Panc1 (cell line): ENCODE measurements at places on chromosomes 3 and 15. TPM values are rescaled to one million over a fixed set of nuclear protein-coding genes. Genes with fewer than 3 reads are reported as not detected.

DNA sequence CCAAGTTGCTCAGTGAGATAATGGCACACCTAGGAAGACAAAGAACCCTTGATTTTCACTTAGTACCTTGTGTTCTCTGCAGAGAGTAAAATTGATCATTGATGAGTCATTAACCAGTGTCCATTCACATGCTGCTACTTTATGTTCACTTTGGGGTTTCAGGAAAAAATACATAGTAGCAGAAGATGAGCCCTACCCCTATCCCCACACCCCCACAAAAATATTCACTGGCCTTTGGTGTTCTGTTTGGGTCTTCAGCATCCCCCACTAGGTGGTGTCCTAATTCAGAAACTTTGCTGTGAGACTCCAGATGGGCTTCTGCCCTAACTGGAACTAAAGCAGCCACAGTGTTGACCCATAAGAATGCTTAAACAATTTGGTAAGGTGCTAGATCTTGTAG is 178.8 kb downstream of the KLHL25 start:
- H3K4me1 ChIP-seq: no peaks in the 10 kb centered on the region
- no peaks in the 10 kb centered on the region for H3K27me3 ChIP-seq
- H3K27ac ChIP-seq: no peak overlapping the region
- no peaks in the 10 kb centered on the region for H3K36me3 ChIP-seq

- no peaks in the 10 kb centered on the region for H3K4me1 ChIP-seq
- no peak overlapping the region for H3K27ac ChIP-seq
- H3K4me3 ChIP-seq: no peak overlapping the region
- DNase-seq: no peak
- no peaks in the 10 kb centered on the region for H3K27me3 ChIP-seq
- H3K36me3 ChIP-seq: no peaks in the 10 kb centered on the region
Observed at GRCh38 chr3:106985721-106986120, 391.5 kb upstream of the CCDC54 start.

DNA sequence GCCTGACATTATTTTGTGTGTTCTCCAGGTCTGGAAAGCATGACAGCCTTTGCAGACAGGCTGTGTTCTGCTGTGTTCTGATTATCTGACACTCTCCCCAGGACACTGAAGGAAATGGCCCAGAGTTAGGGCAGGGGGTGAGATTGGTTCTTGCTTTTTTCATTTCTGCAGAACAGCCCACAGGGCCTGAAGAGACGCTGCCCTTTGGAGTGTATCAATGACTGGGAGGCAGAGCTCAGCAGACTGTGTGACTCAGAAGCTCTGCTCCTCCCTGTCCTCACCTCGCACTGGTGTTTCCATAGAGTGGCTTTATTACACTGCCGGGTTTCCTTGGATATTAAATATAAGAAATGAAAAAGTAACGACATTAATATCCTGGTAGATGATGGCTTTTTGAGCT is 523.6 kb downstream of the NTRK3 start:
- H3K36me3 ChIP-seq: no peaks in the 10 kb centered on the region
- H3K27me3 ChIP-seq: no peaks in the 10 kb centered on the region
- H3K4me1 ChIP-seq: no peaks in the 10 kb centered on the region
- no peak for DNase-seq

DNA sequence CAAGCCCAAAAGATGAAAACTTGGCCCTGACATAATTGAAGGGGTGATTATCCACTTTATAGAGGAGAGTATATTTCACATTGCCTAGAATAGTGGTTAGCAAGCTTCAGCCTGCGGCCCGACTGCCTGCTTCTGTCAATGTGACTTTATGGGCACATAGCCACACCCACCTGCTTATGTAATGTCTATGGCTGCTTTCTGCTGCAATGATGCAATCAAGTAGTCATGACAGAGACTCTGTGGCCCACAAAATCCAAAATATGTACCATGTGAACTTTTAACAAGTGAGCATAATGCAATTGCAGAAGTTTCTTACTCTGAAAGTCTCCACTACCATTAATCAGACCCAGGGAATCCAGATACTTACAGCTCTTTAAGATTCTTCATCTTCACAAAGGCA is 103.1 kb downstream of the LRIG1 start:
- H3K4me3 ChIP-seq: no peak overlapping the region
- no peaks in the 10 kb centered on the region for H3K36me3 ChIP-seq
- no peak for DNase-seq
- H3K4me1 ChIP-seq: no peaks in the 10 kb centered on the region
- H3K27ac ChIP-seq: no peak overlapping the region

GRCh38 chr15:96037584-96037983 is 292.9 kb upstream of the NR2F2 start:
- H3K27ac ChIP-seq: no peak overlapping the region
- H3K4me3 ChIP-seq: no peak overlapping the region
- H3K4me1 ChIP-seq: no peaks in the 10 kb centered on the region
- H3K36me3 ChIP-seq: no peaks in the 10 kb centered on the region
- no peak for DNase-seq

GRCh38 chr3:174931473-174932353 is 72.6 kb downstream of the NAALADL2 start:
- H3K27ac ChIP-seq: no peak overlapping the region
- H3K27me3 ChIP-seq: no peaks in the 10 kb centered on the region
- no peak overlapping the region for H3K4me3 ChIP-seq
- H3K4me1 ChIP-seq: no peaks in the 10 kb centered on the region
- no peak for DNase-seq
- no peaks in the 10 kb centered on the region for H3K36me3 ChIP-seq

DNA sequence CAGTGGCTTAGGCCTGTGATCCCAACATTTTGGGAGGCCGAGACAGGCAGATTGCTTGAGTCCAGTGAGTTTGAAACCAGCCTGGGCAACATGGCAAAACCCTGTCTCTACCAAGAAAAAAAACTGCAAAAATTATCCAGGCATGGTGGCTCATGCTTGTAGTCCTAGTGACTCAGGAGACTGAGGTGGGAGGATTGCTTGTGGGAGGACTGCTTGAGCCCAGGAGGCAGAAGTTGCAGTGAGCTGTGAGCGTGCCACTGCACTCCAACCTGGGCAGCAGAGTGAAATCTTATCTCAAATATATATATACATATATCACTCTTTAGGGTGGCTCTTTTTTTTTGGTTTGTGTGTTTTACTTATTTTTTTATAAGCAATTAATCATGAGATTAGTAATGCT is 83.7 kb upstream of the WDR72 start:
- no peaks in the 10 kb centered on the region for H3K4me1 ChIP-seq

- no peaks in the 10 kb centered on the region for H3K4me1 ChIP-seq
- H3K36me3 ChIP-seq: no peaks in the 10 kb centered on the region
- H3K4me3 ChIP-seq: no peak overlapping the region
Observed at GRCh38 chr3:127720161-127720823, 47.5 kb downstream of the ABTB1 start.

GRCh38 chr3:161212171-161212771 is 8.8 kb upstream of the NMD3 start:
- no peak overlapping the region for H3K27ac ChIP-seq
- DNase-seq: no peak
- H3K36me3 ChIP-seq: no peaks in the 10 kb centered on the region

GRCh38 chr3:30693470-30694120 is 87.2 kb downstream of the TGFBR2 start:
- no peak overlapping the region for H3K4me3 ChIP-seq
- H3K27ac ChIP-seq: peak overlapping the region; percentile 63; the same call in 1 of the 2 replicates

- no peaks in the 10 kb centered on the region for H3K4me1 ChIP-seq
- H3K36me3 ChIP-seq: no peaks in the 10 kb centered on the region
- H3K27ac ChIP-seq: no peak overlapping the region
- no peaks in the 10 kb centered on the region for H3K27me3 ChIP-seq
- H3K4me3 ChIP-seq: no peak overlapping the region
Observed at GRCh38 chr3:127491323-127491722, 99.2 kb downstream of the TPRA1 start.

GRCh38 chr3:45002720-45003119 is 23.4 kb upstream of the CLEC3B start:
- DNase-seq: no peak
- H3K27ac ChIP-seq: no peak overlapping the region
- peaks cover 6% of the 10 kb centered on the region for H3K36me3 ChIP-seq
- no peaks in the 10 kb centered on the region for H3K27me3 ChIP-seq
- no peaks in the 10 kb centered on the region for H3K4me1 ChIP-seq

DNA sequence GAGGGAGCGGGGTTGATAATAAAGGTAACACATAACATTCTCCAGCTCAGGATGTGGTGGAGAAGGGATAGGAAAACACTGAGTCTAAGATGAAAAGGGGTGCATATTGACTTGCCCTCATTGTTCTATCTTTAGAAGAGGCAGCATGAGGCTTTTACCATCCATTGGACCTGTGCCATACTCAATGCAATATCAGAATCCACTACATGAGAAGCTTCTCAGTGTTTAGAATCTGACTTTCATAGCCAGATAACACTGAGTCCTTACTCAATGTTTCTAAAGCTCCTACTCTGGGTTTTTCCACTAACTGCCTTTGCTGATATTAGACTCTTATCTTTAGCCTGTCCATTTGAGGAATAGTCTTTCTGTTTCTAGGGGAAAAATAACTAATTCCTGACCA is 24.3 kb upstream of the GADL1 start:
- DNase-seq: no peak
- no peaks in the 10 kb centered on the region for H3K27me3 ChIP-seq
- no peaks in the 10 kb centered on the region for H3K4me1 ChIP-seq

GREM1 gene
- 0.41 TPM for total RNA-seq

MASP1 gene
- total RNA-seq: not detected

ARHGEF26 gene
- total RNA-seq: 2.0 TPM

CCR2 gene
- total RNA-seq: not detected

GRM2 gene
- total RNA-seq: 0.21 TPM
